ENCODE measurements at places on chromosomes 7 and 10.
A peak's percentile ranks its signal among the peaks of the same experiment; 100 is the strongest.

DNA sequence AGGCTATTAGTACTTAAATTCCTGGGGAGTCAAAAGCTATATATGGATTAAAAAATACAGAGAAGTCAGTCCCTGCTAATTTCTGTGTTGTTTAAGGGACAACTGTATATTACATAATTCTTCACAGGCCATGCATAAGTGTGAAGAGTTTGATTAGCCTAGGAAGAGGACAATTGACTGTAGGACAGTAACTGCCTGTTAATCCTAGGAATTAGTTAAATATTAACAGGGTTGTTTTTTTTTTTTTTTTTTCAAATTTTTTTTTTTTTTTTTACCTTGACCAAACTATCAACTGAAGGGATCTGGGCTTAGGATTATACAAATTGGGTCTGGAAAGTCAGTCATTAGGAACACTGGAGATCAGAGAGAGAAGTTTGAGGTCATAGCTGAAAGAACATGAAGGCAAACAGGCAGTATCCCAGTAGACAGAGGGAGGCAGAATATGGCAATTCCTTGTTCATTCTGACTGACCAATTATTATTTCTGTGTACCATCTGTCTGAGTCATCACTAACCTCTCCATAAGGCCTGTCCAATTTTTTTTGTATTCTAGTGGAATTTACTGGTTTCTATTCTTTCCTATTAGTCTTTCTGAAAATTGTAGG, 1139.2 kb downstream of the SORCS1 start:
- DNase-seq = no peak

- DNase-seq = no peak
These were observed 138.3 kb downstream of the DNAJB6 start for GRCh38 chr7:157475095-157475494.

- no peak for DNase-seq
These were observed 794 bp downstream of the PCGF6 start for GRCh38 chr10:103350175-103350516.

DNA sequence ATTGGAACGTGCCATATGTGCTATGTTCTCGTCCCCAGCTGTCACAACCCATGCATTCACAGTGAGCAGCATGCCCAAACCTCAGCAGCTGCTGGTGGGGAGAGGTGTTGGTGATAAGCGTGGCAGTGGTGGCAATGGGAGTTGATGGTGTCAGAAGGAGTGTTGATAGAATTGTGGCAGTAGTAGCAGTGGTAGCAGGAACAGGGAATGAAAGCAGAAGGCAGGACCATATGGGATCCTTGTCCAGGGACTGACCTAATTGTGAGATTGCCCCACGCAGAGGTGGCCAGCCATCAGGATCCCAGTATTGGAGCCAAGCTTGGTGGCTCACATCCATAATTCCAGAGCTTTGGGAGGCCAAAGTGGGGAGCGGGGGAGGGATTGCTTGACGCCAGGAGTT, 276.3 kb downstream of the GALNT17 start:
- no peak for DNase-seq

DNA sequence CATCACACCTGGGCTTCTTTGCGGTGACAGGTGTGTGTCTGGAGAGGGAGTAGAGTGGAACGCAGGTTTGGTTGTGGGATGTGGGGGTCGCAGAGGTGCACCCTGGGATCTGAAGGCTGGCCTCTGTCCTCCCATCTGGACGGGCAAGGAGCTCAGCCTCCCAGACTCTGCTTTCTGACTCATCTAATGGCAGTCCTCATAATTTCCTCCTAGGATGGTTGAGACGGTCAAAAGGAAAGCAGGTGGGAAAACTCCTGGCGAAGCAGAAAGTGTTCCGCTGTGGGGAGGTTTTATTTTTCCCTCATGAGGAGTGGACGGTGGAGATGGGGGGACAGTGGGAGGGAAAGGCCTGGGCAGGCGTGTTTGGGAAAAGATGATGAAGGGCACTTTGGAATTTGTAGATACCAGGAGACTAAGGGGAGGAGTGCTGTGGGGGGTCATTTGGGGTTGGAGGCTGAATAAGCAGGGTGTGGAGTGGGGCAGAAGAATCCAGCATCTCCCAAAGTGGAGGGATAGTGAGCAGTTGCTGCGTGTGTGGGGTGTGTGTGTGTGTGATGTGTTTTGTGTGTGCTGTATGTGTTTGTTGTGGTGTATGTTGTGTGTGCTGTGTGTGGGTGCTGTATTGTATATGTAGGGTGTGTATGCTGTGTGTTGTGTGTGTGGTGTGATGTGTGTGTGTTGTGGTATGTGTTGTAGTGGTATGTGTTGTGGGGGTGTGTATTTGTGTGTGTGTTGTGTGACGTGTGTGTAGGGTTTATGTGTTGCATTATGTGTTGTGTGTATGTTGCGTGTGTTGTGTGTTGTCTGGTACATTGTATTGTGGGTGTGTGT, 97.2 kb upstream of the PODXL start:
- no peak for DNase-seq

DNA sequence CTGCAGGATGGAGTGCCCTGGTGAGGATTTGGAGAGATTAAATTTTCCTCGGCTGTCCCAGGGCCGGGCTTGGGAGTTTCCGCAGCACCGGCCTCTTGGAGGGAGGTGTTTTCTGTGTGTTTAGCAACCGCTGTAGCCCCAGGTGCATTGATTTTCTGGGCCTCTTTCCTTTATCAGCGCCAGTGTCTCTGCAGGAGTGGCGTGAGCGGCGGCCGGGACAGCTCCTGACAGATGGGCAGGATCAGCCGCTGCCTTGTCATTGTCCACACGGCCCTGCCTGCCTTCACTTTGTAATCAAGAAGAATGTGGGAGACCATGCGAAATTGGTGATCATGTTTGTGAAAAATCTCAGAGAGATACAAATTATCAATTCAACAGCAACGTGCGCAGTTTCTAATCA, 32.4 kb downstream of the NKX6-2 start:
- DNase-seq = no peak

- DNase-seq = no peak
These were observed 2.1 kb upstream of the COX19 start for GRCh38 chr7:977326-978048.

GRCh38 chr7:108083980-108084379, 46.2 kb downstream of the LAMB4 start:
- no peak for DNase-seq

DNA sequence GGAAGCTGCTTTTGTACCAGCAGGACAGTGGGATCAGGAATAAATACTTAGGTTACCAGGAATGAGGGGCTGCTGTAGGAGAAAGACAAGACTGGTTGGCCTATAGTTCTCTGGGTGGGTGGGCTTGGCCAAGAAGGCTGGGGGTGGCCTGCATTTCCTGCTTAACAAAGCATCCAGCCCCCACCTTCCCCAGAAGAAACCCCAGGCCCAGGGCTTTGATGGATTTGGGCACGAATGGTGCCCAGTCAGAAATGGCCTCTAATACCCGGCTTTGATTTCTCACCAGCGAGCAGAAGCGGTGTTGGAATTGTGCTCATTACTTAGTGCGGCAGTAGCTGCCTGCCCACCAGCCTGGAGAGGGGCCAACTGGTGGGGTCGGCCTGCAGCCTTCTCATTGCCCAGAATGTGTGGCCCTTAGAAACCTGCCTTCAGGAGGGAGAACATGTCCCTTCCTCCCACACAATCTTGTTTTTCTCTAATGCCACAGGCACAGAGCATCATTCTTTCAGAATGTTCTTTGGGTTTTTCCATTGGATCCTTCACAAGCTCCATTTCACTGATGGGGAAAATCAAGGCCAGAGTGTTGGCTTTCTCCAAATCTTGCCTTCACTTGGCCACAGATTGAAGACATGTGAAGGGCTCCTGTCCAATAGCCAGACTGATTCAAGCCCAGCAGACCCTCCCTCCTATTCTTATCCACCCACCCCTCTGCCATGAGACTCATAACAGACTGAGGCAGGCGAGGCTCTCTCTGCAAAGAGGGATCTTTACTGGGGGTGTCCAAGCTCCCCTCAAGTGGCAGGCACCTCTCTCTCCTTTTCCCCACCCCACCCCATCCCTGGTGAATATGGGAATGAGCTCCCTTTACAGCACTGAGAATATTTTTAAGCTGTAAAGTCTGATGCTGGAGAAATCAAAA, 2.5 kb downstream of the UNC5B start:
- no peak for DNase-seq

- DNase-seq = no peak
These were observed 150.1 kb upstream of the SHH start for GRCh38 chr7:155962191-155962967.

- no peak for DNase-seq
These were observed 11.0 kb downstream of the GLCCI1 start for GRCh38 chr7:7979558-7979957.

DNA sequence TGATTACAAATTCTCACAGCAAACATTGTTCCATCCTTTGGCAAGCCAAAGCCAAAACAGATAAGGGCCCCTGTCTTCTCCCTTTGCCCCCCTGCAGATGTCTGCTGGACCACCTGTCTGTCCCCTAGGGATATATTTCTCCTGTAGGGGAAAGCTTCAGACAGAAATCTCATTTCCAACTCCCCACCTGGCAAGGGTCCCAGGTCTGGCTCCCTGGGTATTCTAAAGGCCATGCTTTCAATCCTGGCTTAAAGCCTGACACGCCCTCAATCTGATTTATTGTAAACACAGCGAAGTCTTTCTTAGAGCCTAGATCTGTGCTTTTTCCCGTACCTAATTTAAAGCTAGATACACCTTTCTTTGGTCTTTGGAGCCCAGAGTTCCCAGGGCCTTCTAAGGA, 66.1 kb downstream of the KCNMA1 start:
- no peak for DNase-seq

GRCh38 chr10:43408331-43408709, 666 bp downstream of the HNRNPF start:
- DNase-seq = no peak

DNA sequence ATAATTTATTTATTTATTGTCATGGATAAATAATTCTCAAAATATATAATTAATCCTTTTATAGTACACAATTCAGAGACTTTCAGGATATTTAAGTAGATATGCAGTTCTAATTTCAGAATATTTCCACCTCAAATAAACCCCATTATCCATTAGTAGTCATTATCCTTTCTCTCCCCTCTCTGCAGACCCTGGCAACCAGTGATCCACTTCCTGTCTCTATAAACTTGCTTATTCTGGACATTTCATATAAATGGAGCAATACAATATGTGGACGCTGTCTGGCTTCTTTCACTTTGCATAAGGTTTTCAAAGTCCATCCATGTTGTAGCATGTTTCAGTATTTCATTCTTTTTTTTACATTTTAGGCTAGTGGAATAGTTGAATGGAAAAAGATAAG, 230.2 kb downstream of the FZD1 start:
- no peak for DNase-seq

- no peak for DNase-seq
These were observed 80.3 kb downstream of the HDAC9 start for GRCh38 chr7:18575622-18576572.

GRCh38 chr10:12051241-12051640, 8.6 kb upstream of the UPF2 start:
- no peak for DNase-seq

- DNase-seq = no peak
These were observed 2.9 kb downstream of the ECHS1 start for GRCh38 chr10:133370030-133370786.

- DNase-seq = no peak
These were observed 305.4 kb downstream of the CSTF2T start for GRCh38 chr10:51394039-51394438.

DNA sequence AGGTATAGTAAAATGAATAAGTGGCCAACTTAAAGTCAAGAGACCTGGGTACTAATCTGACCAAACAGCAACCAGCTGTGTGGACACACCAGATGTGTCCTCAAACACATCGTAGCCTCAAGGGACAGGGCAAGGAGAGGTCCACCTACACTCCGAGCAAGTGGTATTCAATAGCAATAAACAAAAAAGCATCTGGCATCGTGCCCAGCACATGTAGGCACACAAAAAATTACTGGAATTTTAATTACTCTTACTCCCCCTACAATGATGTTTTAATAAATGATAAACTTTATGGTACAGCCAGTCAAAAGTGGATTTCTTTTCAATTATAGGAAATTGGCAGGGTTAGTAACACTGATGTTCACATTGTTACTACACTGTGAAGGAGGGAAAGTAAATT, 3.5 kb upstream of the RGS10 start:
- no peak for DNase-seq

GRCh38 chr10:62442006-62442405, 67.8 kb downstream of the ZNF365 start:
- no peak for DNase-seq

DNA sequence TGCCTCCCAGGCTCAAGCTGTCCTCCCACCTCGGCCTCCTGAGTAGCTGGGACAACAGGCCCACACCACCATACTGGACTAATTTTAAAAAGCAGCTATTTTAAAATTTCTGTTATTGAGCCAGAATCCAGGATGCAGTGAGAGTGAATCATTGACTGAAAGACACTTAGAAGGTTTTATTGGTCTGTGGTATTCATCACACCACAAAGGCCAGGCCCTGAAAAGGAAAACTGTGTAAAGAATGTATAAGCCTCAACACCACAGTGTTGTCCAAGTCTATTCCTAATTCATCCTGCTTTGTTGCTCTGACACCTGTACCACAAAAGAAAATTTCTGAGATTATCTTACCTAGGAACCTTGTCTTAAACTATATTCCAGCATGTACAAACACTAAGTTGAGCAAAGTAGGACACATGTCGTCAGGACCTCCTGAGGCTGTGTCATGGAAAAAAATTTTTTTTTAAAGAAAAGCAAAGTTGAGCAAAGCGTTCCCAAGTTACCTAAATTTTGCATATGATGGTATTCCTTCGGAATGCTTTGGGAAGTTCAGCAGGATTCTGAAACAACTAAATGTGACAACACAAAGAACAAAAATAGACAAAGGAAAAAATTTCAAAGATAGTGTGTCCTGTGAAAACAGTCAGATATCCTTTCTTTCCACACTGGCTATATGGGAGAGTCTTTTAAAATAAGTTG, 129.6 kb upstream of the MKLN1 start:
- no peak for DNase-seq

DNA sequence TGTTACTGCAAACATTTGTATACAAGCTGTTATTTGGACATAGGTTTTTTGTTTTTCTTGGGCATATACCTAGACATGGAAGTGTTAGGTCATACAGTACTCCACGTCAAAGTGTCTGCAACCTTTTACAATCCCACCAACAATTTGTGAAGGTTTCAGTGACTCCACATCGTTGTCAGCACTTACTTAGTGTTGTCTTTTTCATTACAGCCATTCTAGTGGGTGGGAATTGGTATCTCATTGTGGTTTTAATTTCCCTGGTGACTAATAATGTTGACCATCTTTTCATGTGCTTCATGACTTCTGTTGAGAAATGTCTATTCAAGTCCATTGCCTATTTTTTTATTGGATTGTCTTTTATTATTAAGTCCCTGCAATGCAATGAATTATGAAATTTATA, 95.0 kb downstream of the UBE3C start:
- no peak for DNase-seq

GRCh38 chr10:102132563-102133372, at the start of gene PPRC1:
Gene PPRC1 (plus strand): TSS chr10:102133040. CDS start chr10:102133069, 29 bp downstream.
- peak; percentile 98 for DNase-seq

GRCh38 chr7:151137076-151137675, 30.3 kb downstream of the GBX1 start:
- DNase-seq = no peak

GRCh38 chr7:14021069-14021468, 31.6 kb upstream of the ETV1 start:
- DNase-seq = no peak

All from tibial nerve (tissue), 4 donors.